Fibroblast of villous mesenchyme (primary cell): ENCODE measurements at places on chromosomes 4 and X. TPM values are rescaled to one million over a fixed set of nuclear protein-coding genes. Genes with fewer than 3 reads are reported as not detected.

RBMX gene
- 173 and 209 TPM in 2 replicates for total RNA-seq

IBSP gene
- not detected in 2 replicates for total RNA-seq

COL4A5 gene
- 30.0 and 47.1 TPM in 2 replicates for total RNA-seq

MAML3 gene
- 4.2 and 6.5 TPM in 2 replicates for total RNA-seq

CDS1 gene
- total RNA-seq = under 0.01 TPM in 2 replicates

MMRN1 gene
- total RNA-seq = not detected in 2 replicates

HMGN5 gene
- total RNA-seq = 0.43 and 2.6 TPM in 2 replicates

CXXC4 gene
- 0.32 and 0.43 TPM in 2 replicates for total RNA-seq

CCDC149 gene
- 6.1 and 8.6 TPM in 2 replicates for total RNA-seq

DCAF8L2 gene
- not detected in 2 replicates for total RNA-seq

ATP1B4 gene
- total RNA-seq = not detected in 2 replicates

GRCh38 chr4:13527981-13528820, 16.1 kb downstream of the NKX3-2 start:
- DNase-seq = no peak

DNA sequence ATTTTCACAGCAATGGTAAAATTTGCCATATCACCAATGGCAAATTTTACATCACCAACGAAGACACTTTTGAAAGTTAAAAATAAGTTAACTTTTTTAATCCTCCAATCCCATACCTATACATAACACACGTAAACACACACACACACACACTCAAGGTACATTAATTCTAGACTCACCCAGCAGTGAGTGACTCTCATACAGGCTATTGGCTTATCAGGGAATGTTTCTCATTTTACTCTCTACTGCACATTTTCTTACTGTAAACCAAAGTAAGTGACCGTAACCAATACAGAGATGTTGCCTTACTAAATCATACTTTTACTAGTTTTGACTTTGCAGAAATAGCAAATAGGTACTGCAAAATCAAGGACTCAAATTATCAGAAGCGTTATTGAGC, 2.3 kb downstream of the VEGFC start:
- no peak for DNase-seq

DNA sequence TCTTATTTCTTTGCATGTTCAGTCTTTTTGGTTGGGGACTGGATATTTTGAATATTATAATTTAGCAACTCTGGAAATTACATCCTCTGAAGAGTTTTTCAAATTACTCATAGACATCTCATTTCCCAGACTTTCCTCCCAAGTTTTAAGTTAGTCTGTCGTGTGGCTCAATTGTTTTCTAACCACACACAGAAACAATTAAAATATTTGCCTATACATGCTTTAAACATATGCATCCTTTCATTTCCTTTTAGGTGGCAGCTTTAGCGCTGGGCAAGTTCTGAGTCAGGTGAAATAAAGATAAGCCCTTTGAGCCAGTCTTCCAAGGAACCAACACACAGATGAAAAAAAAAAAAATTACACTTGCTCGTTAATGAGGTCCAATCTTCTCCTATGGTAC, 307.0 kb upstream of the SPOCK3 start:
- no peak for DNase-seq

GRCh38 chrX:154458116-154458953, at the start of gene PLXNA3:
Gene PLXNA3 (plus strand): TSS chrX:154458281. CDS start chrX:154460184, 1,903 bp downstream.
- DNase-seq = peak; percentile 40

GRCh38 chr4:114378305-114378903, 220.2 kb upstream of the UGT8 start:
- peak; percentile 40 for DNase-seq

DNA sequence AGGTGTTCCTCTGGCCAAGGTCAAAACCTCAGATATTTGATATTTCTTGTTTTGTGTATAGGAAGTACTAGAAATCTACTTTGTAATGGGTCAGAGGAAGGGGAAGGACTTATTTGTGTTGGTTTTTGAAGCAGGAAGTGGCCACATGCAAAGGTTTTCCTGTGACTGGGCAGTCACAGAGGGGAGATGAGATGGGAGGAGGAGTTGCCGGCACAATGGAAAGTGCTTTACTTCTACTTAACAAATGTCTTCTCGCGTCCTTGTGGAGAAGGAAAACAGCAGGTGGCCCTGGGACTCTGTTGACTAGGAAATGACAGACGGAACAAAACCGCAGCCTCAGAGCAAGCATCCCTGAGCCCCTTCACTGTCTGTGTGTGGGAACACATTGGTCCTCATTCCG, 46.6 kb downstream of the SHROOM2 start:
- no peak for DNase-seq

DNA sequence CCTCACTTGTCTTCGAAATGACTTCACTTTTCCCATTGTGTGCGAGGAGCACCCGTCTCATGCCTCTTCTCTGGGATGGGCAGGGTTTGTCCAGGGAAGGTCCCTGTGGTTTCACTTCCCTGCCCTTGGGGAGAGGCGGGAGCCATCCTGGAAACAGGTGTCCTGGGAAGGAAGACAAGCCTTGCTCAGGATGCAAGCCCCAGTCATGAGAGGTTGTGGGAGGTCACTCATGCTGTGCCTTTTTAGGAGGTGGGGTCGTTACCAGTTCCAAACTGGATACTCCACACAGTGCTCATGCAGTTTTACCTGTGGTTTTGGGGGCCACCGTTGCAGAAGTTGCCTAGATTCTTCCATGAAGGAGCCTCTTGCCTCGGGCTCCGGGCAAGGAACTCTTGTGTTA, 3.8 kb downstream of the RGS12 start:
- no peak for DNase-seq

DNA sequence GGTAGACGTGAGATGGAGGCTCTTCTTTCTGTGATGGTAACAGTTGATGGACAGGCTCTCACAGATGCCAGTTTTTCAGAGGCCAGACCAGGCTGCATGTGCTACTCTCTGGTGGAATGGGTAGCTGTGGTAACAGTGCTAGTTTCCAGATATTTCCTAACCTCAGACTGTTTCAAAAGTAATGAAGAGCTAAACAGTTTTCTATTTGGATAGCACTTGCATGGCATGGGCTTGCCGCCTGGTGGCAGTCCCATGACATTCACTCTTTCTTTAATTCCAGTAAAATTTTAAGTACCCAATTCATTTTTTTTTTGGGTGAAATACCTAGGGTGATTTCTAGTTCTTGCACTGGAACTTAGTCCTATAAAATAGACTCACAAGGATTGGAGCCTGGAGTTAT, 220.2 kb upstream of the MAD2L1 start:
- no peak for DNase-seq

DNA sequence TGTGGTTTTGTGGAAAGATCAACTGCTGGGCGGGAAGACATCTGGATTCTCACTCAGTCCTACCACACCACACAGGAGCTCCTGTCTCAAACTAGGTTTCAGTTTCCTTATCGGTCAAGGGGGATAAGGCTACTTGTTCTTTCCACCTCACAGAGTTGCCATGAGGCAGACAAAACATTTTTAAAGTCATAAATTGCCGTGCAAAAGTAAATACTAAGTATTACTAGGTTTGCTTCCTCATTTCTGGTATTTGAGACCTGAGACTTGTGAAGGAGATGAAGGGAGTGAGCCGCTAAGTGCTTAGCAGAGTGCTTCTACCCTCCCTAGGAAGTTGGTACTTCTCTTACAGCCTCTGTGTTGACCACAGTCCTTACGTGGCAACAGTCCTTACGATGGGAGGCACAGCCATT, 1.5 kb downstream of the LAP3 start:
- DNase-seq = peak; percentile 54

DNA sequence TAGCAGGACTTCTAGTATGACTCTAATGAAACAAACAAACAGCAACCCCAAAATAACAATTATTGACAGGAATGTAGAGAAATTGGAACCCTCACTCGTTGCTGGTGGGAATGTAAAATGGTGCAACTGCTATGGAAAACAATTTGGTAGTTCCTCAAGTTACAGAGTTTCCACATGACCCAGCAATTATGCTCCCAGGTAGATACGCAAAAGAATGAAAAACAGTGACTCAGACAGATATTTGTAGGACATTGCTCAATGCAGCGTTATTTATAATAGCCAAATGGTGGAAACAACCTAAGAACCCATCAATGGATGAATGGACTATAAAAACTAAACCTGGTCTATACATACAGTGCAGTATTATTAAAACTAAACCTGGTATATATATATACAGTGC, 646.1 kb upstream of the FRG1 start:
- DNase-seq = no peak

GRCh38 chr4:87517621-87518020, 11.6 kb downstream of the SPARCL1 start:
- no peak for DNase-seq

DNA sequence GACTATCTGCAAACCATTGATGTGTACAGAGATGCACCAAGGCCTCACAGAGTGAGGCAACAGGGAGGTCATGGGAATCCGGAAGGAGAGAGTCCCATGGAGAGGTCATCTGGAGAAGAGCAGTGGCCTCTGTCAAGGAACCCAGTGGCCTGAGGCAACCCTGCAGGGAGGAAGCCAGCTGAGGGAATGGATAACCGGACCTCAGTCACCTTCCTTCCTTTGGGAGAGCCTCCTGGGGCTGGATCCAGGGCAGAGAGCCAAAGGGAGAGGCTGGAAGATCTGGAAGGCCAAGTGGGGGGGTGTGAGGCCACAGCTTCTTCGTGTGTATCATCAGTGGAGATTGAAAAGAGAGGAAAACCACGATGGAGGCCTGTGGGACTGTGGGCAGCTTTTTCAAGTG, 24.3 kb upstream of the CD38 start:
- DNase-seq = peak; percentile 51
